ENCODE measurements at places on chromosomes 12 and 14.

GRCh38 chr12:112285600-112286401 lies 96.4 kb downstream of the HECTD4 start:
- DNase-seq, result no peak

- peak; percentile 7 for DNase-seq
Measured at GRCh38 chr14:105879867-105880561, 353.6 kb downstream of the TMEM121 start.

DNA sequence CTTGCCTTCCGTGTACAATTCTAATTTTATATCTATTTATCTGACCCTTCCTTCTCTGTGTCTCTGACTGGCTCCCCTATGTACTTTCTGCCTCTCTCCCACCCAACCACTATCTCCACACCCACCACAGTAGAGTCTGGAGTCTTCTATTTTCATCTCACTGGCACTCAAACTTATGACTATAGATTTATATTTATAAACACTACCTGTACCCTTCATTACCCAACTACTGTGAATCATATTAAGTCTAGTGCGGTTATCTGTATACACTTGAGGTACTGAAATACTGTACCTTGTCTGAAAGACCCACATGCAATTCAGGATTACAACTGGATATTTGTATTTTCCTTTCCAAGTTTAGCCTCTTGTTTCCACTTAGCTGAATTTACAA lies 36.1 kb downstream of the ATP2B1 start:
- DNase-seq, result no peak

DNA sequence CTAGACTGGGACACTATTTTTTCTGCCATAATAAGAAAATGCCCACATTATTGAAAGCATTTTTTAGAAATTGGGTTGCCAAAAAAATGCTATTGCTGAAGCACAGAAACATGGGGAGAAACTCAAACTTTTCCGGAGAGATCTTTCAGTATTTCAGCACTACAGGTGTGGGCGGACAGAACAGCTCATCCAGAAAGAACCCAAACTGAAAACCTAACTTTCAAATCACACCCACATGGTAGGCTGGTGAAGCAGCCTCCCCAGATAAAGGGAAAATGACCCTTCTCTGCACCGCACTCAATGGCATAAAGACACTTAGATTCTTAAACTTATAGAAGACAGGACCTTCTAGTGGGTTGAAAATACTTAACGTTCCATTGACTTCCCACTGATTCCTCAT lies 62.3 kb upstream of the TMPO start:
- no peak for DNase-seq

DNA sequence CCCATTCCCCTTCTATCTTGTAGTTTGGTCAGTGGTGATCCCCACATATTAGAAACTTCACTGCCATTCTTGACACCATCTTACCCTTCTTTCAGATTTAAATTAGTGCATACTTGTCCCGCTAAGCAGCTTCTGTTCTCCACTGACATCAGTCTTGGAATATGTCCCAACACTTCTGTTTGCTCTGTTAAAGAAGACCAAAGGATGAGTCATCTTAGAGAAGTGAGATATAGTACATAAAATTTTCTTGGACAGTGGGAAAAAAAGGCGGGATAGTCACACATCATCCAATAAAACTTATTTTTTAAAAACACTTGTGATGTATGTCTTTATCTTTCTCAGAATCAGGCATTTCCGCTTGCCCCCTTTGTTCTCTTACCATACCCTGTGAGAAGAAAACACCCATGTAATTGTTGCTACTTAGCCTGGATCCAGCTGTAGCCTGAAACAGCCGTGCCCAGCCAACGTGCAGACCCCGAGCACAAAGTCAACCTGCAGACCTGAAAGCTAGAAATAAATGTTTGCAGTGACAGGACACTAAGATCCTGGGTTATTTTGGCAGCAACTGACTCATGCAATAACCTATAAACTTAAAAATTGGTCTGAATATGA lies 100.1 kb upstream of the PDE3A start:
- no peak for DNase-seq

GRCh38 chr12:115450710-115451109 lies 766.7 kb upstream of the TBX3 start:
- DNase-seq, result no peak

DNA sequence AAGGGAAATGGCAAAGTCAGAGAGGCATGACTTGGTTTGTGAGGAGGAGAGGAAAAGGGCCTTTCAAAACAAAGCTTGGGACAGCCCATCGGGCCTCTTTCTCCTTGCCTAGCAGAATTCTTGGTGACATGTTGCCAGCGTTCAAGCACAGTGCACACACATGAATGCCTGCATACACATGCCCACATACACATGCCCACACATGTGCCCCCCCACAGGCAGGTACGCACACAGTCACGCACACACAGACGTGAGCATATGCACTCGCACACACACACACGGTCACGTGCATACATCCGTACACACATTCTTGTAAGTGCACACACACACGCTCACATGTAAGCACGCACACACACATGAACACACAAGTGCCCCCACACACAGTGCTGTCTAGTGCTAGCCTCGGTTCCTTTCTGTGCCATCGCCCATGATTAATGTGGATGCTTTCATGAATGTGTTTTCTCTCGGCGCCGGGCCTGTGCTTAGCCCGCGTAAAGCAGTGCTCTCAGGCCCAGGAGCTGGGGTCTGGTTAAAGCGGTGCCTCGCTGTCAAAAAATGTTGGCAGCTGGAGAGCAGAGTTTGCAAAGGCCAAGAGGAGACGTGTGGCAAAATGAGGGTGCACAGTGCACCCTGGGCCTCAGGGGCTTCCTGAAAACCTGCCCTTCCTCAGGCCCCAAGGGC lies 328.8 kb upstream of the DIO3 start:
- DNase-seq, result no peak

DNA sequence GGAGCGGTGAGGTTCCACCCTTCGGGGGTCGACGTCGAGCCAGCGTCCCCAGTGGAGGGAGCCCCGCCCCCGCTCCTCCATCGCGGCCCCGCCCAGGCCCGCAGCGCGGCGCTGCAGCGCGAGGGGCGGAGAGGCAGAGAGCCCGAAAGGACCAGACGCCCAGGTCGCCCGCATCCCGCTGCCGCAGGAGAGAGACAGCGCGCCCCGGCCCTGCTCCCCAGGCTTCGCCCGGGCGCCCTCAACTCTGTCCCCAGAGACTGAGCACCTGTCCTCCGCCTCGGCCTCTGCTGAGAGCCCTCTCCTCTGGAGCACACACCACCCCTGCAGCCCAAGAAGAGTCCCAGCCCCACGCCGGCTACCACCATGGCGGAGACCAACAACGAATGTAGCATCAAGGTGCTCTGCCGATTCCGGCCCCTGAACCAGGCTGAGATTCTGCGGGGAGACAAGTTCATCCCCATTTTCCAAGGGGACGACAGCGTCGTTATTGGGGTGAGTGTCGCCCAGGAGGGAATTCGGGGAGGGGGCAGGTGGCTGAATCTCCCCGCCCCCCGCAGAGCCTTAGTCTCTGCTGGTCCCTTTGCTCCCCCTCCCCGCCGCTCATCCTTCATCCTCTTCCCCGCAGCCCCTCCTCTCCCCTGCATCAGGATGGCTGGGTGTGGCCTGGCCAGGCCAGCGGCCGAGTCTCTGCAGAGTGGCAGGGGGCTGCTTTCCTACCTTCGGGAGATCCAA lies at the start of gene KIF5A:
Gene KIF5A, plus strand, starts transcription at position 136 of the 732 bp plus-strand sequence. Its CDS starts 228 bp downstream, at position 364.
- no peak for DNase-seq

DNA sequence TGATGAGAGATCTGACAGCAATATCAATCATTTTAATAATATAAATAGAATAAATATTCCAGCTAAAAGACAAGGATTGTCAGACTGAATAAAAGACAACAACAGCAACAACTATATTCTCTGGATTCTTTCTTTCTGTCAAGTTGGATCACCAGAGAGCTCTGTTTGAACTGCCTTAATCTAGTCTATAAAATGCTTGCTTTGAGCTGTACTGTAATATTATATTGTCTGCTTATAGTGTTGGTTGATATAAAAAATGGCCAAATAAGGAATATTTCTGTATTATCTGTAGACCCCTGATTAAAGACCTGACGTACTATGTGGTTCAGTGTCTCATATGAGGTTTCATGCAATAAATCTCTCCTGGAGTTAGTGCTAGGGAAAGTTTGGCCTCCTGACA lies 46.3 kb upstream of the CSRP2 start:
- DNase-seq, result no peak

DNA sequence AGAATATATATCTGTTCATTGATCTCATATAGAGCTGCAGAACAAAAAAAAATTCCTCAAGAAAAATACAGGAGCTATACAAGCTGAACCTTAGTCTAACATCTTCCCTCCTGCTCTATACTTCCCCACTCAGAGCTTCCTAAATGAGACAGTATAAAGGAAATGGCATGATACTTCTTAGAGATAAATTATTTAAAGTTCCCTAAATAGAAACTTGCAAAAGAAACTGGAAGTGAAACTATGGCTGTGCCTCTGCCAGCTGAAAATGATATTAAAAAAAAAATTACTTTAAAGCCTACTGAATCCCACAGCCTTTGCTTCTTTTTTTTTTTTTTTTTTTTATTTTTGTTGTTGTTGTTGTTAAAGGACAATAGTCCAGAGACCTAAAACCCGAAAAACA lies 11.6 kb upstream of the NEK9 start:
- no peak for DNase-seq

DNA sequence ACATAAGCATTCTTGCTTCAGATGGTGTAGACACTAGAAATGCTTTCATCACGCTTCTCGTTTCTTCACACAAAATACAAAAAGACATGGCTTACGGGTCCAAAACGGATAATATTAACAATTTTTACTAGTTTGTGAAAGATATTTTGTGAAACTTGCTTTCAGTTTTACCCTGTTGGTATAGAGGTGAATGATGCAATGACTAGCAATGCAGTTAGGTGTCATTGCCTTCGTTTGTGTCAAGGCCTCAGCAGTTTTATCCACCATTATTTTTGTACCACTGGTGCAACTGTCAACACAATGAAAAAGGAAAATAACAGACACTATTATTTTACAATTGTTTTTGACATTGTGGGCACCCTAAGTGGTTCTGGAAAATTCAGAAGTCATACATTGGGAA lies 323.0 kb downstream of the FLRT2 start:
- DNase-seq, result no peak

DNA sequence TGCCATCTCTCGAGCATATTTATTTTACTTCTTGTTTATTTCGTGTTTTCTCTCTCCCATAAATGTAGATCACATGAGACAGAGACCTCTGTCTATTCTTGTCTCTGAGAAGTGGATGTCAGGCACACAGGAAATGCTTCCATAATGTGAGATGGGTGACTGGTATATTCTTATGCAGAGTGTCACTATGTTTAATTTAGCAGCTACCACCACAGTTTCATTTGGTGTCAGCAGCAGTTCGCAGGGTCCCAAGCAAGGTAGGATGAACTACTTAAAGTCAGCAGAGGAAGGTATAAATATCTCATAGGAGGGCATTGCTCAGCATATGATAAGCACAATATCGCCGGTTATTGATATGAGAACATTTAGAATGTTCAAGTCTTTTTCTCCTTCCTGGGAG lies 180.9 kb upstream of the CNTN1 start:
- DNase-seq, result no peak

- no peak for DNase-seq
Measured at GRCh38 chr14:99758121-99758821, 34.9 kb upstream of the EML1 start.

DNA sequence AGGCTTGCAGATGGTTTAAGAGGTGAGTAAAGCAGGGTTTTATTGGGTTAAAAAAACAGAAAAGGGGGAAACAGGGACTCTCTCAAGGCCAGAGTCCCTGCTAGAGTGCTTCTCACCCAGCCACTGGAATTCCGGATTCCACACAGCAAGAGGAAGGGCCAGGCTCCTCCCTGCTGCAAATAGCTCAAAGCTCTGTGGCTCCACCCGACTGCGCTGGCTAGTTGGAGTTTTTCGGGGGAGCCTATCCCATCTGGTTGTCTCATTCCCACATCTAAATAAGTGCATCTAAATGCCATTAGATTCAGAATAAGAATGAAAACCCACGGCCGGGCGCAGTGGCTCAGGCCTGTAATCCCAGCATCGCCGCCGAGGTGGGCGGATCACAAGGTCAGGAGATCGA lies 791.5 kb downstream of the SLC16A7 start:
- no peak for DNase-seq

DNA sequence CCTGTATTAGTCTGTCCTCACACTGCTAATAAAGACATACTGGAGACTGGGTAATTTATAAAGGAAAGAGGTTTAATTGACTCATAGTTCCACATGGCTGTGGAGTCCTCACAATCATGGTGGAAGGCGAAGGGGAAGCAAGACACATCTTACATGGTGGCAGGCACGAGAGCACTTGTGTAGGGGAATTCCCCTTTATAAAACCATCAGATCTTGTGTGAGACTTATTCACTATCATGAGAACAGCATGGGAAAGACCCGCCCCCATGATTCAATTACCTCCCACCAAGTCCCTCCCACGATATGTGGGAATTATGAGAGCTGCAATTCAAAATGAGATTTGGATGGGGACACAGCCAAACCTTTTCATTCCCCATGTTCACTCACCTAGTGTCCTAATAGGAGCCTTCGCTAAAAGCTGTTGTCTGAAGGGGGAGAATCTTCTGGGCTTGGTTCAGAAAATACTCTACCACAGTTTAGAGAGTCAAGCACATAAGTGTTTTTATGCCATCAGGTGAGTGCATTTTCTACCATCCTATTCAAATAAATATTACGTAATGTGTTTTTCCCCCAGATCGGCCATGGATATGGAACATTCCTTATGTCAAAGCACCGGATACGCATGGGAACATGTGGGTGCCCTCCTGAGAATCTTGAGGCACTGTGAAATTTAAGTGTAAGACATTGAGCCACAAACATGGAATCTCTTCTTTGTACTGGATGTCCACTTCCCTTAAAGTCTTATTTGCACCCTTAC lies 19.1 kb upstream of the KCNK13 start:
- DNase-seq, result no peak

DNA sequence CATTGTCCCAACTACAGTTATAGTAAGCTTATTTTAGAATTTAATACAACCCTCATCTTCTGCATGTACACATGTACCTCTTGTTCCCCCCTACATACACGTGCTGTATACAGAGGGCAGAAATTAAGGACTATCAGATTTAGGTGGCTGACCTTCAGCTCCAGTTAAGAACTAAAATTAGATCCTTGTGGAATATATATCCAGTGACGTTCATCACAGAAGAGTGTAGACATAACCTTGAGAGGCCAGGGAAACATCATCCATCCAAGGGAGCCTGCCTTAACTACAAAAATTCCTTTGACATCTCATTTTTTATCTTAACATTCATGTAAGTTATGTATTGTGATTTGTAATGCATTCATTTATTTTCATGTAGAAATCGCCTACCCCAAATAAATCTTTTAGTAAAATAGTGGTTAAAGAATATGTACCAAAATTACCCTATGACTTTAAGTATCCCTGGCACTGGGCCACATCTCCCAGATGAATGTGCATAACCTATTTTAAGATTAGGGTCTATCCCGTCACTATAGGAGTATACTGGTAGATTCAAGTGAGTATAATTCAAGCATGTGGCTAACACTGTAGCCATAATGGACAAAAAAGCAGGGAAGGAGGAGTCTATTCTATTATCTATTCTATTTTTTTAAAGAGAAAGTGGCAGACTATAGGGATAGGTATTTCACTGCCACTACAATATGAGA lies 27.5 kb downstream of the RIC8B start:
- no peak for DNase-seq

- no peak for DNase-seq
Measured at GRCh38 chr12:95126076-95126475, 52.7 kb upstream of the NR2C1 start.
